ENCODE measurements at places on chromosomes 7 and 10.

DNA sequence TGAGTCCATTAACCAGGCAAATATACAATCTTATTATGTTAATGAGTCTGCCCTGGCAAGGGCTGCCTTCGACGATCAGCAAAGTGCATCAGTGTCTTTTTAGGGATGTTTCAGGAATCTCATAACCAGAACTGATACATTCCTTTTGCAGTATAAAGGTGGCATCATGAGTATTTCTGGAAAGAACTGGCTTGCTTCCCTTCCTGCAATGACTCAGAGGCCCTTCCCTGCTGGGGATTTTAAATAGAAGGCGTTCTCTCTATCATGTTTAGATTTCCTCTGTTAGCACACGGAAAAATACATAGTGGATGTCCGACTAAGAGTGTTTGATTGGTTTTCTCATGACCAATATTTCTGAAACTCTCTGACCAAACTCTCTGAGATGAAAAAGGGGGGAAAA lies 1.8 kb downstream of the NPS start:
- DNase-seq, result no peak

DNA sequence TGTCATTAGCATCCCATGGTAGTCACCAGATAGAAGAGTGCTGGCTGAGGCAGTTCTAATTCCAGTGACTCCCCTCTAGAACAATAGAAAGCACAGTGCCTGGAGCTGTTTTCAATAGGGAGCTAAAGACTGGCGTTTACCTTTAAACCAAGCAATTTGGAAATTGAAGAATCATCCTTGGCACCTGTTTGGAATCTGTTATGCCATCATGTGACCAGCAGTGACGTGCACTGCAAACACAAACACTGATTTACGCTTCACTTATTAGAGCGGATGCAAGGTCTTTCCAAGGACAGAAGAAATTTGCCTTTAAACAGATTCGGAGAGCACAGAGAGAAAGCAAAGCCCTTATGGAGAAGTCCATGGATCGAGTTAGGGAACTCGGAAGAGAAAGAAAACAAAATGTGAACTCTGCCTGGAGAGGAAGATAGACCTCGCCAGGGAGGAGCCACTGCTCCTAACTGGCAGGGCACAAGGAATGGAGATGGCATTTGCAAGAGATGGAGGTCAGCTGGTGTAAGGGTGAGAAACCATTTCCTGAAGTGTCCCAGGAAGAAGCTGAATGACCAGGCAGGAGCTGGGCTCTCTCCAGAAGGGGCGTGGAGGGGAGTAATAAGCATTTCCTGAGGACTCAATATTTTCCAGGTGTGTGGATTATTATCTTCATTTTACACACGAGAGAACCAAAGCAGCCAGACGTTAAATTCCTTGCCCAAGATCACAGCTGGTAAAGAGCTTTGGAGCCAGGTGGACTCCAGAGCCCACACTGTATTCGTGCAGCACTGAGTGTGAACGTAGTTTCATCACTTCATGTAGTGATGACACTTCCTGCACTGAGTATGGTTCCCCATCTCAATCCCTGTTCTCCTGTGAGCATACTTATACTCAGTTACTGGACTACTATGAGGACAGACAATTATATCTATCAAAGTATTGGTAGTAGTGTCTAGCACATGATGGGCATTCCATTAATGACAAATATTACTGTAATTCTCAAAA lies 97.7 kb downstream of the CUBN start:
- DNase-seq, result no peak

GRCh38 chr7:155071121-155071651 lies 1.1 kb downstream of the HTR5A start:
- DNase-seq, result no peak

DNA sequence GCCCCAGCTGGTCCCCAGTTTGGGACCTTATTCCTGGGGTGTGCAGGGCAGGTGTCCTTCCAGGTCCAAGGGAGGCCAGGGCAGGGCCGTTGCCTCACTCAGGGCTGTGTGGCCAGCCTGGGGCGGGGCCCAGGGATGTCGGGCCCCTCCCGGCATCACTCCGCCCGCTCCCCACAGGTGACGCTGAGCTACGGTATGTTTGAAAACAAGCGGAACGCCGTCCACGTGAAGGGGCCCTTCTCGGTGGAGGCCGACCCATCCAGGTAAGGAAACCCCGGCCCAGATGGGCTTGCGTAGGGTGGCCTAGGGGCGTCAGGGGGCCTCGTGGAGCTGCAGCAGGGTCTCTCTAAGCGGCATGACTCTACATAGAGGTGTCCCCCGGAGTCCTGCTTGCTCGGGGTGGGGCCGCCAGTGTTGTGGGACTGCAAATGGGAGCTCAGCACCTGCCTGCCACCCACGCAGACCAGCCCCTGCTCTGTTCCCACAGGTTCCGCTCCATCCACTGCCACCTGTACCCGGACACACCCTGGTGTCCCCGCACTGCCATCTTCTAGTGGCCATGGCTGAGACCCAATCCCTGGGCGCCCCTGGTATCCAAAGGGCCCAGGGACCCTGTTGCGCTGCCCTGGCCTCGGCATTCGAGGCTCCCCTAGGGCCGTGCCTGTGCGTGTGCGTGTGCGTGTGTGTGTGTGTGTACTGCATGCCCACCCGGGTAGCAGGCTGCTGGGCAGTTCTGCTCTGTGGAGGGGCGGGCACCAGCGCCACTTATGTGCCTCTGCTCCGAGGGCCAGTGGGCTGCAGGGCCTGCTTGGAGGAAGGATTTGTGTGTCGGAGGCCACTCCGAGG lies 7.3 kb downstream of the LFNG start:
- DNase-seq, result no peak

DNA sequence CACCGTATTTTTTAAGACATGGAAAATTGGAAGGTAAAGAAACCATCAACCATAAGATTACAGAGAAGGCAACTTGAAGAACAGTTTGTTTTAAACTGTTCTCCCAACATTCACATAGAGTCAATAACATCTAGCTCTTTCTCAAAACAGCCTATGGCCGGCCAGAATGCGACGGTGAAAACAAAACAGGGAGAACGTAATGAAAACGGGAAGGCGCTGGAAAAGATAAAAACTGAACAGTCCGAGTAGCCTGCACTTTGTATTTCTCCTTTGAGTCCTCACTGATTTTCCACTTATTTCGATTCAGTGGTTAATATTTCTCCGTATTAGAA lies 637 bp downstream of the MICU1 start:
- DNase-seq, result no peak

DNA sequence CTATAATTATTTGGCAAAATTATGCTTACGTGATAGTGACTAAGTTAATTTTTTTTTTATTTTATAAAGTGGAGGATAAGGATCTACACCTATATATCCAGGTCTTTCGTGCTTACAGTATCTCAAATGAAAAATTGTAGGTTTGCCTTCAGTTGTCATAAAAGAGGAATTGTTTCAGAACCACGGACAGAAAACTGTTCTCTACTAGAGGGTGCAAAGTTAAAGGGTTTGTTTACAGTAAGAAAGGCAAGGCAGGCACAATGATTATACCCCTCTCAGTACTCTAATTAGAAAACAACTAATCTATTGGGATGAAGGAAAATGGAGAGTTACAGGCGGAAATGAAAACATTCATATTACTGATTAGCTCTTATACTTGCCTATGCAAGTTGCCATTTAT lies 1.5 kb downstream of the PCLO start:
- DNase-seq, result no peak
